ENCODE measurements at places on chromosomes 16 and 17.

- no peak for DNase-seq
These were observed 32.4 kb downstream of the CLTC start for GRCh38 chr17:59652119-59652518.

DNA sequence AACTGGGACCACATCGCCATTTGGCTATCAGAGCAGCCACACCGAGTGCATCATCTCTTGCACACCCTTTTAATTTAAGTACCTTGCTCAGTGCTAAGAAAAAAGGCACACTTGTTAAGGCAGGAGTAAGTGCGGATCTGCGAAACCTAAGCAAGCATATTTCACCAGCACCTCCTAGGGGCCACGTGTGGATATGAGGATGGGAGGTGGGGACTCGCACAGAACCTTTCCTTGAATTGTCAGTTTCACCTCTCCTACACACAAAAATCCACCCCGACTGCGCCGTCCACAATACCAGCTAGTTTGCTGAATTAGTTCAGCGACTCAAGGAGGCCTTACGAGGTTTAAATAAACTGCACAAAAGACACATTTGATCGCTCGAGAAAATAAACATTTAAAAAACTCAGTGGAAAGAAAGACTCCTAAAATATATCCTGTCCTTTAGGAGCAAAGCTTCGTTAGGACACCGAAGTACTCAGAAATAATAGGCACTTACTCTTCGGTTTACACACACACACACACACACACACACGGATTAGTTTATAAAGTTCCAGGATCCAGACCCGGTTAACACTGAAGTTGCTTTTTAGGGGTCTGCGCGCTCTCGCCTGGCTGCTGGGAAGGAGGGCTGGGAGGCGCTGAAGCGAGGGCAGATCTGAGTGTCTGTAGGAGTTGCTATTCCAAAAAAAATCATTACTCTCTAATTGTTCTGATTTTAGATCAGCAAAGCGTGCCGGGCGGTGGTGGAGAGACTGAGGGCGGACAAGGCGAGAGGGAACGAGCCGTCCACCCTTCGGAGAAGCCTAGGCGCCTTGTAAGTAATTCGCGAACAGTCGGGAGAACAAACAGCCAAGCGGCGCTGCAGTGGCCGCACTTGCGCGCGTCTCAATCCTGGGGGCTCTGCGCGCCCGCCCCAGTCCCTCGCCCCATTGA is 1.0 kb upstream of the KCNJ2 start:
- DNase-seq = no peak

- no peak for DNase-seq
These were observed 100.6 kb downstream of the PITPNC1 start for GRCh38 chr17:67477687-67478086.

DNA sequence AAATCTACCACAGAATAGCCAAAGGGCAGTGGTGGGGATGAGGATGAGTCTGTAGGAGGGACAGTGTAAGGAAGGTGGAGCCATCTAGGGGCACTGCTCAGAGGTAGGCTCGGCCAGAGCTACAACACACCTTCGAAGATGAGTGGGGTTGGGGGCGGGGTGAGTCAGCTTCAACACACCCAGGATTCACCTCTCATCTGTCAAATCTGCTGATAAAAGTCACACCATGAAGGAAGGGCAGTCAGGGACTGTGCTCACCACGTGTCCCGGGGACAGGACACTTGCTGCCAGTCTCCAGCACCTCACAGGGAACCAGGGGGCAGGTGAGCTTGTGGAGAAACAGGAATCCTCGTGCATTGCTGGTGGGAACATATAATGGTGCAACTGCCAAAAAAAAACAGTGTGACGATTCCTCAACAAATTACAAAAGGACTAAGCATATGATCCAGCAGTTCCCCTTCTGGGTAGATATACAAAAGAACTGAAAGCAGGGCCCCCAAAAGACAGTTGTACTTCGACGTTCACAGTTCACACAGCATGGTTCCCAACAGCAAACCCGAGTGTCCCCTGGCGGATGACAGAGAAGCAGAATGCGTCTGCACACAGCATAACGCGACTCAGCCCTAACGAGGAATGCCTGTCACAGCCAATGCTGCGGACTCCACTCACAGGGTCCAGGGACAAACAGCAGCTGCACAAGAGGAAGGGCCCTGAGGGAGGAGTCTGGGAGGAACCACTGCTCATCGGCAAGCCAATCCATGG is 133.1 kb downstream of the ANKRD11 start:
- no peak for DNase-seq

DNA sequence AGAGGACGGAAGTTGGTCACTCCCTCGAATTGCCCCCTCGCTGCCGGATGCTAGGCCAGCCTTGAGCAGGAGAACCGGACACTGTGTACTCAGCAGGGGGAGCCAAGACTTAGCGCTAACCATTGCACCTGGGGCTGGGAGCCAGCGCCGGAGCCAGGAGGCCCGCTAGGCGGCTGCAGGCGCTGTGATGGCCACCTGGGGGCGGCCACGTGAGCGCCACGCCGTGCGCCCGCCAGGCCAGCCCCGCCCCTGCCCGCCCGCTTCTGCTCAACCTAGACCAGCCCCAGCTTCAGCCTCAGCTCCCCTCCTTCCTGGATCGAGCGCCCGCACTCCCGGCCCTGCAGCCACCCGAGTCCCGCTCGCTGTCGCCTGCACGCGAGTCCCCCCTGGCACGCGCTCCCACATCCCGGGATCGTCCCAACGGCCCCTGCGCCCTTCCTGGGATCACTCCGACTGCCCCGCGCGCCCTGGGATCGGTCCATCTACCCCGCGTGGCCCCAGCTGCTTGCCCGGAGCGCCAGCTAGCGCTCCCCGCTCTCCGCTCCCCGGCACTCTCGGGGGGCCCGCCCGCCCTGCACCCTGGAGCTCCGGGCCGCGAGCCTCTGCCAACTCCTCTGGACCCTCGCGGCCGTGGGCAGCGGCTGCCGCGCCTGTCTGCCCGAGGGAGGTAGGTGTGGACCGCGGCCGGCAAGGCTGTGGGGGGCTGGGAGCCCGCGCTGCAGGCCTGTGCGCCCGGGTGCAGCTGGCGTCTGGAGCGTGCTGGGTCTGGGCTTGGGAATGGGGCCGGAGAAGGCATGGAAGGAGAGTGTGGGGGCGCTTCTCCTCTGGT is at the start of gene EEF2K:
EEF2K (plus strand) TSS at position 266 of the 829 bp plus-strand sequence. CDS start 19,452 bp downstream, outside the sequence.
- peak; percentile 74 for DNase-seq

DNA sequence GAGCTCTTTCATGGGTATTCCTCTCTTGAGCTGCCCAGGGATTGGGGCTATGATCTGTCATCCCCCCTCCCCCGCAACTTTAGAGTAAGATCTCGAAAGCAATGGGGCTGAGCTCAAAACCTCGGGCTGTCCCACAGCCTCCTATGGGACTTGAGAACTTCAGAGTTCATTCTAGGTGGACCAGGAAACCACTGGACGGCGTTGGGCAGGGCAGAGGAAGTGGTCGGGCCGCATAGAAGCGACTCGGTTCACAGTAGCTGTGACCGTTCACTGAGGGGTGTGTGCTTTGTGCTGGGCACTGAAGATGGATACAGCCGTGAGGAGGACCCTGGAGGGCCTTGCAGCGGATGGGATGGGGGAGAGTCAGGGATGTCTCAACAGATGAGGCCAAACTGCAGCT is 292.0 kb downstream of the CPPED1 start:
- DNase-seq = no peak

DNA sequence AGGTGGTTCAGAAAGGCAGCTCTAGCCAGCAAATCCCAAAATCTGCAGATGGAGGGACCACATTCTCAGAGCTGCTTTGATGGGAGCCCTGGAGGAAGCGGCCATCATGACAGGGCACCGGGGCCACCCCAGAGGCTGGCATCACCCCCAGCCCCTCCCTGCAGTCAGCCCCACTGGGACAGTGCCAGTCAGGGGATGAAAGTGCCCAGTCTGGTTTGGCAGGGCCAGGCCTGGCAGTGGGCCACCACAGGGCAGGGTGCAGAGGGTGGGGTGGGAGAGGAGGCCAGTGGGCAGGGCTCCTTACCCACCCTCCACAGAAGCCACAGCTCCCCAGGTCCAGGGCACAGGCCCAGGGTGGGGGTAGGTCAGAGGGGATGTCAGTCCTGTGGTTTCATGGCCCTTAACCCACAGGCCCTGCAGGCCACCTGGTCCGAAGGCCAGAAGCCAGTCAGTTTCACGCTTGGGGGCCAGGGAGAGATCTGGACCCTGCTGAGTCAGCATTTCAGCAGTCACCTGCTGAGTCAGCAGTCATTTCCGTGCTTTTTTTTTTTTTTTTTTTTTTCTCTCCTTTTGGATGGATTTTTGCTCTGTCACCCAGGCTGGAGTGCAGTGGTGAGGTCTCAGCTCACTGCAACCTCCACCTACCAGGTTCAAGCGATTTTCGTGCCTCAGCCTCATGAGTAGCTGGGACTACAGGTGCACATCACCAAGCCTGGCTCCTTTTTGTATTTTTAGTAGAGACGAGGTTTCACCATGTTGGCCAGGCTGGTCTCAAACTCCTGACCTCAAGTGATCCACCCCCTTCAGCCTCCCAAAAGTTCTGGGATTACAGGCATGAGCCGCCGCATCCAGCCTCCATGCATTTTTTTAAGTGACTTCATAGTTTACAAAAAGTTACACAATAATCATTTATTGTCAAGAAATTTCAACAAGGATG is 10.4 kb downstream of the SLC25A10 start:
- peak; percentile 14 for DNase-seq

GRCh38 chr16:89291363-89291762 is 73.9 kb downstream of the ZNF778 start:
- no peak for DNase-seq

- peak; percentile 62 for DNase-seq
These were observed 392.9 kb upstream of the EEF2KMT start for GRCh38 chr16:5490499-5490898.

DNA sequence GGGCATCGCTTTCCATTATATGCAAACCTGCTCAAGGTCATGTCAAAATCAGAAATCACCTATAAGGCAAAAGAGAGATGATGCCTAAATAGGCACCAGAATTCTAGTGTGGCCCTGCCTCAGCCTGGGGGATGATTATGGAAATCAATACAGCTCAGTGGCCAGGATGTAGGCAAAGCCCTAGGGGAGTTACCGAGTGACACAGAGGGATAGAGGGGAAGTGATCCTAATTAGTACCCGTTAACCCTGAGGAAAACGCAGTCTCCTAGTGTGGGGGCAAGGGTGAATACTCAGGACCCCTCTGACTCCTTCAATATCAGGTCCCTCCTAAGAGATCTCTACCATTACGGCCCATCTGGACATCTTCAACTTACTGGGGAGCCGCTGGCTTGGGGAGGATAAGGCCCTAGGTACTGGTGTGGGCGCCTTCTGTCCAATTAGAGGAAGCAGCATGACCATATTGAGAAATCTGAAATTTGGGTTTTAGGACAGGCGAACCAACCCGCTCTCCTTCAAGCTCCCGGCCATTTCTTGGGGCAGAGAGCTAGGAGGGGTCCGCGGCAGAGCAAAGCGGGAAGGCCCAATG is 725 bp downstream of the NT5C3B start:
- no peak for DNase-seq

GRCh38 chr17:57006040-57006439 is 28.1 kb downstream of the SCPEP1 start:
- DNase-seq = no peak

DNA sequence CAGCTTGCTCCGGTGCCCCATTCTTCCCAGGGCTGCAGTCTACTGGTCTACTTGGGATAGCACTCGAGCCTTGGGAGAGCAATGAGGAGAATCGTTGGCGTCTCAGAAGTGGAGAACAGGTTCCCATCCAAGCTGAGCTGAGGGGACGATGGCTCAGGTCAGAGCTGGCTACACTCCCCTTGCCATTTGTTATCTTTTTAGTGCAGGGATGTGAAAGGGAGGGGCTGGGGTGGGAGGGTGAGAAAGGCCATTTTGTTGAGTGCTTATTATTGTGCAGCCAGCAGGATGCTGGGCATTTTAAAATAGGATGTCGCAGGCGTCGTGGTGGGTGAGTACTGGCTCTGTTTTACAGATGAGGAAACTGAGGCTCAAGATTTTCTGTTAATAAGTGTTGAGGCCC is 410.8 kb downstream of the SNX29 start:
- no peak for DNase-seq
